Right renal cortex interstitium (tissue), 3 donors: ENCODE measurements at places on chromosomes 11 and 22. TPM values are rescaled to one million over a fixed set of nuclear protein-coding genes. Genes with fewer than 3 reads are reported as not detected.

RANGAP1 gene
- polyA plus RNA-seq: 51.1 TPM

PHF21B gene
- polyA plus RNA-seq: 4.2 TPM

MMP12 gene
- 2.3 TPM for polyA plus RNA-seq

TRIM49 gene
- polyA plus RNA-seq: not detected

TRIM66 gene
- 5.9 TPM for polyA plus RNA-seq

OR51A4 gene
- not detected for polyA plus RNA-seq

SYT8 gene
- not detected for polyA plus RNA-seq

OR51B5 gene
- 0.49 TPM for polyA plus RNA-seq

RNH1 gene
- polyA plus RNA-seq: 62.4 TPM

ELFN2 gene
- 0.86 TPM for polyA plus RNA-seq

CARD18 gene
- polyA plus RNA-seq: not detected

- DNase-seq: no peak
These were observed 687.2 kb downstream of the OPCML start for GRCh38 chr11:132844956-132845696.

- DNase-seq: no peak
These were observed 146.2 kb downstream of the ATXN10 start for GRCh38 chr22:45817745-45818423.

DNA sequence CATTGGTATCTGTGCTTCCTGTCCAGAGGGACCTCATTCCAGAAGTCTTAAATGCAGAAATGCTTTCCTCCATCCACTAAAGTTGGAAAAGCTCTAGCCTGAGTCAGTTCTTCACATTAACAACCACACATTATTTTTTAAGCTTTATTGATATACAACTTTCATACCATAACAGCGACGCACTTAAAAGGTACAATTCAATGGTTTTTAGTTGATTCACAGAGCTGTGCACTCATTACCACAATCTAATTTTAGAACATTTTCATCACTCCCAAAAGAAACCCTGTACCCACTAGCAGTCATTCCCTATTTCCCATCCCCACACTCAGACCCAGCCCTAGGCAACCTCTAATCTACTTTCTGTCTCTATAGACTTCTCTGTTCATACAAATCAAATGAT lies 27.6 kb downstream of the GALNT18 start:
- no peak for DNase-seq

- DNase-seq: no peak
These were observed 6.1 kb downstream of the MYH9 start for GRCh38 chr22:36381513-36382128.

- no peak for DNase-seq
These were observed 10.3 kb upstream of the IGSF9B start for GRCh38 chr11:133966921-133967598.

GRCh38 chr22:47575291-47575690 lies 812.8 kb downstream of the TBC1D22A start:
- no peak for DNase-seq

- no peak for DNase-seq
These were observed 35.2 kb upstream of the RDX start for GRCh38 chr11:110331626-110332025.

- DNase-seq: no peak
These were observed 67.8 kb downstream of the MIAT start for GRCh38 chr22:26725012-26725676.

DNA sequence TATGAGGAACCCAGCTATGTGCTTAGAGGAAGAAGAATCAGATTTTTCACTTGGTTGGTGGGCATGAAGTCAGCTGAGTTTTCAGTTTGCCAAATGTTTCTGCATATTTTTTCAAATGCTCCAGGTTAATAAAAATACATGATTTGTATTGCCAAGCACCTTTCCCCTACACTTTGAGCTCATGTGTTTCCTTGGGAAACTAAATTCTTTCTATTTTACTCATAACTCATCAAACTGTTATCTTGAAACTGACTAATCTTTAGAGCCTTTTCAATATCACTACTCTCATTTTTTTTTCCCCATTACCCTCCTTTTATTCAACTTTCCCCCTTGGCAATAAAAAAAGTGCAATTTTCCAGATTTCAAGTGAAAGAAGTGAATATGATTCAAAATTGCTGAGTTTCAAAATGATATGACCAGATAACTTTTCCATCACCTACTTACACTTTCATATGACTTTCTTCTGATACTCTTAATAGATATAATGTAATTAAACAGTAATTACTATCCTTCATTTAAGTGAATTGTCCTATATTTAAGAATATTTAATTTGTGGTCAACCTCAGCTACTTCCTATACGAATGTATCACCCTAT lies 91.9 kb upstream of the SOX6 start:
- no peak for DNase-seq

DNA sequence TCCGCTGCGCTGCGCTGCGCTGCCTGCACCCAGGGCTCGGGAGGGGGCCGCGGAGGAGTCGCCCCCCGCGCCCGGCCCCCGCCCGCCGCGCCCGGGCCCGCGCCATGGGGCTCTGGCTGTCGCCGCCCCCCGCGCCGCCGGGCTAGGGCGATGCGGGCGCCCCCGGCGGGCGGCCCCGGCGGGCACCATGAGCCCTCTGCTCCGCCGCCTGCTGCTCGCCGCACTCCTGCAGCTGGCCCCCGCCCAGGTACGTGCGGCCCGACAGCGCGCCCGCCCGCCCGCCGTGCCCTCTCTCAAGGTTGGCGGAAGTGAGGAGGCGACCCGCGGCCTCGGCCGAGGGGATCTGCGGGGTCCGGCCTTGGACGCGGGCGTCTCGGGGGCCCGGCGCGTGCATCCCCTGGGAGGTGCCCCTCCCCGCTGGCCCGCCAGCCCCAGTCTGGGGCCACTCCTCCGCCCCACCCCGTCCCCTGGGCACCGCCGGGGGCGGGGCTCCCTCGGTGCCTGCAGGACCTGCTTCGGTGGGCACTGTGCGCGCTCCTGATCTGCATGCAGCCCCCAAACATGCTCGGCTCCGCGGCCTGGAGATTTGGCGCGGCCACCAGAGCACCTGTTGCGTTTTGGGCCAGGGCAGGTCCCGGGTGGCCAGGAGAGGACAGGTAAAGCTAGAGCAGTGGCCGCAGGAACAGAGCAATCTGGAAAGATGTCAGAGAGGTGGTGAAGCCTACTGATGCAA lies 429 bp downstream of the VEGFB start:
- no peak for DNase-seq

DNA sequence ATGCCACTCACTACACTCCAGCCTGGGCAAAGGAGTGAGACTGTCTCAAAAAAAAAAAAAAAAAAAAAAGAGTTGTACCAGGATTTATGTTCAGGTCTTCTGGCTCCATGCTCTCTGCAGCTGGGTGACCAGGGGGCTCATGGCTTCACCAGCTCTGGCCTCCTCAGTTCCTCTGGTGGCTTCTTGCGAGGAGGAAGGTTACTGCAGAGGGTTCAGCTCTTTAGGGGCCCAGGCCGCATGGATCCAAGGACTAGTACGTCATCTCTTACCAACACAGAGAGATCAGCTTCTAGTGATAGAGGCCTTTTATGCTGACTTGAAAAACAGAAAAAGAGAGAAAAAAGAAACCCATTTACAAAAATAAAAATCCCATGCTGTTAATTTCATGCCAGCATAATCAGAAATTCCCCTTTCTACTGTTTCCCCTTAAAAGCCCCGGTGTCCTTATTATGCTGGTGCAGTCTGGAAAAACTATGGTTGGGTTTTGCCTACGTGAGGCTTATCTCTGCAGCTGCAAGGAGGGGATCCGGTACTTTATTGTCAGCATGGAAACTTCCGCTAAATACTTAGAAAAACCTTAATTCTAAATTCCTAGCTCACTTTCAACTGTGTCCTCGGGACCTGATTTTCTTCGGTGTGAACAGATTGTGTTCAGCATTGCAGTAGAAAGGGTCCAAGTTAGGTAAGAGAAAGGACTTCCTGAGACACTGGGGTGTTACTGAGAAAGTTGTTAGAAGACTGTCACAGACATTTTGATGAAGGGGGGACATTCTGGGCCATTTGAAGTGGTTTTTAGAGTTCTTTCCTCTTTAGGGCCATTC lies 13.7 kb downstream of the ZBTB16 start:
- no peak for DNase-seq

GRCh38 chr11:96393753-96394348 lies 4.0 kb downstream of the JRKL start:
- peak; percentile 15 for DNase-seq

DNA sequence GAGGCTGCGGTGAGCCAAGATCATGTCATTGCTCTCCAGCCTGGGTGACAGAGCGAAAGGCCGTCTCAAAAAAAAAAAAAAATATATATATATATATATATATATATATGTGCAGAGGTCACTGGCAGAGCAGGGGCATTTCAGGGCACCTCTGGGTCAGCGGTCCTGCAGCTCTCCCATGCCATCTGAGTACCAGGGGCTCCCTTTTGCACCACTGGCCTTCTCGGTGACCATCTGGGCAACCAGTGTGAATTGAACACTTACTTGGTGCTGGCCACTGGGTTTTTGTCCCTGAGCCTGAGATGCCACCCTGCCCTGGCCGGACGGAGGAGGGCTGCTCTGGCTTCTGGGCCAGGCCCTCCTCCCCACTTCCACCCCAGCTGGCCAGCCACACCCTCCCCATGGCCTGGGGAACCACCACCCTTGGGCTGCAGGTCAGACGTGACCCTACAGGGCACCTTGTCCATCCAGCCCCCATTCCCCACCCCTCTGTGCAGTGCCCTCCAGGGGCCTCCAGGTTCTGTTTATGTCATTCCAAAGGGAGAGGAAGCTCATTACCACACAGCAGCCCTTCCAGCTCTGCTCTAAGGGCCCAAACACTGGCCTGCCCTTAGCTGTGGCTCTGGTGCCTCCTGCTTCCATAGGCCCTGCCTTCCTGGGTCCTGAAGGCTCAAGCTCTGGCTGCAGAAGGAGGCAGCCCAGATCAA lies 10.3 kb downstream of the MAPK8IP1 start:
- no peak for DNase-seq

DNA sequence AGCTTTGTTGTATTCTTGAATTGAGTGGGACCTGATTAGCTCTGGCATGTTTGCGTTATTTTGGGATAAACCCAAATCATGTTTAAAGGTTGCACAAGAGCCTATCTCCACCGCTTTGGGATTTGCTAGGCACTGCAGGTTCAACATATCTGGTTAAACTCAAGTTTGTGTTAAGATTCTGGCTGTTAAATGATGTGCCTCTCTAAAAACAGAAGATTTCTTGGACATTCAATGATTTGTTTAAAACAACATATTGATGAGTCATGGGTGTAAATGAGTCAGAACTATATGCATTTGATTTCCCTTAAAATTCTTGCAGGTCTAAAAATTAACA lies 67.4 kb downstream of the AMOTL1 start:
- DNase-seq: no peak

DNA sequence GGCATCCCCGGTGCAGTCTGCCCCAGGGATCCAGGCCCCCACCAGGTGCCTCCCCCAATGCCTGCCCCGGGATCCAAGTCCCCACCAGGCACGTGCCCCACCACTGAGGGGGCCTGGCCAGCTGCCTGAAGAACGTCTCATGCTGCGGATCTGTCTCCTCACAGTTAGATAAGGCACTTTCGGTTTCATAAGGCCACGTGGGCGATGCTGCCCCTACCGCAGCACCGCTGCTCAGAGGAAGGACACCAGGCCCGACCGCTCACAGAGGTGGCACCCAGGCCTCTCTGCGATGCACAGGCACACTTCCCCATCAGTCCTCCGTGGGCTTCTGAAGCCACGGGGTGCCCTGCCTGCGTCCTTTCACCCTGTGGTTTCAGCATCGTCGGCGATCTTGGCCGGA lies 68.1 kb upstream of the BID start:
- no peak for DNase-seq

GRCh38 chr11:11605181-11605580 lies 16.6 kb downstream of the GALNT18 start:
- DNase-seq: no peak

DNA sequence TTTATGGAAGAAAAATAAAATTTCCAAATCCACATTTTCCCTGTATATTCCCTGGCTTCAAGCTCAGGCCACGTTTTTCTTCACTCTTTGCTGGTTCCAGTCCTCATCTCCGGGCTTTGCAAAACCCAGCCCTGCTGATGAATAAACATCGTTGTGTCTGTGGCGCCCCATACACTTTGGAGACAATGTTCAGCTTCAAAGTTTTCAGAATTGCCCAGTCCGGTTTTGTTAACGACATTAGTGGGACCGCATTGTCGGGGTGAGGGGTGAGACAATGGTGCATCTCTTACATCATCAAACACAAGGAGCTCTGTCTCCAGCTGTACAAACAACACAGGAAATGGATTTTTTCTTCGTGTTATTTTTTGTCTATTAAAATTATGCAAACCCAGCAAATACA lies 53.4 kb upstream of the HTATIP2 start:
- no peak for DNase-seq

- DNase-seq: no peak
These were observed 1038.5 kb downstream of the NTM start for GRCh38 chr11:132408877-132409276.

DNA sequence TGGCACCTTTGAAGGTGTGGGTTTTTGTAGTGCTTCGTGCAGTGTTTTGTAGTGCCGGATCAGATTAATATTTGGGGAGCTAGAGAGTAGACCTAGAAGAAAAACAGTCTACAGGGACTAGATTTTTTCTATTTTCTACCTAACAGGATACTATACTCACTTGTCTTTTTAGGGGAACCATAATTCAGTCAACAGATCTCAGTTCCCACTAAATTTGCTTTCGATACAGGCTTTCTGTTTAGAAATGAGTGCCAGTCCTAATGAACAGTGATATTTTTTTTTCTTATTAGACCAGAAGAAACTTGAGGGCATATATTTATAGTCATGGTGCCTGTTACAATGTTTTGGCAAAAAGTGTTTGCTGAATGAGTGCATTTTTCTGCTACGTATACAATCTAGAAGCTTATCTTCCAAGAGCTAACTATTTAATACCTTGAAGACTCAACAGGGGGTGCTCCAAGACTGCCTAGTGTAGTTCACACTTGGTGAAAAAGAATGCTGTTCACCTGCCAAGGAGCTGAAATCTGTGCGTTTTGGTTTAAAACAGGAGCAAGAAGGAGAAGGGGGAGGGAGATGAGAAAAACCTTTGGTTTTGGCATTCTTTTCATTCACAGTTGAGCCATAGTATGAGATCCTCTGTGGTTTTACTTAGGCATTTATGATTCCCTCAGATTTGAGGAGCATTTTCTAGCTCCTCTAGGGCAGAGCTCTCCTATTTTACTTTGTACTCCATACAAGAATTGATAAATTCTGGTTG lies 44.9 kb upstream of the VSTM5 start:
- DNase-seq: peak; percentile 44

GRCh38 chr11:11346303-11346702 lies 6.7 kb downstream of the CSNK2A3 start:
- no peak for DNase-seq

GRCh38 chr11:74956397-74957015 lies 7.4 kb downstream of the SPCS2 start:
- no peak for DNase-seq
